ENCODE measurements at places on chromosomes 3 and 15. TPM values are rescaled to one million over a fixed set of nuclear protein-coding genes. Genes with fewer than 3 reads are reported as not detected.

Gene CPNE4
- 0.79 TPM for total RNA-seq

Gene ITIH4
- 15.4 TPM for total RNA-seq

Gene GOLGA6L7
- total RNA-seq: not detected

Gene HYAL1
- 47.5 TPM for total RNA-seq

Gene FAM81A
- total RNA-seq: 10.4 TPM

Gene AMIGO3
- total RNA-seq: not detected

Gene CCDC80
- total RNA-seq: 57.5 TPM

Gene SLC9C1
- 1.2 TPM for total RNA-seq

Gene HIGD1A
- 207 TPM for total RNA-seq

Gene CYP8B1
- 10.4 TPM for total RNA-seq

Gene COL8A1
- total RNA-seq: 24.2 TPM

Gene HHATL
- not detected for total RNA-seq

Gene PXYLP1
- total RNA-seq: 11.9 TPM

Gene AADACL2
- total RNA-seq: not detected

Gene TOP2B
- 109 TPM for total RNA-seq

Gene MKRN3
- total RNA-seq: not detected

Gene PDIA5
- 27.9 TPM for total RNA-seq

Gene CD80
- total RNA-seq: 1.2 TPM

Gene PLA2G4D
- not detected for total RNA-seq

Data from kidney (tissue), 22 donors.